ENCODE measurements at places on chromosomes 16 and 17.

DNA sequence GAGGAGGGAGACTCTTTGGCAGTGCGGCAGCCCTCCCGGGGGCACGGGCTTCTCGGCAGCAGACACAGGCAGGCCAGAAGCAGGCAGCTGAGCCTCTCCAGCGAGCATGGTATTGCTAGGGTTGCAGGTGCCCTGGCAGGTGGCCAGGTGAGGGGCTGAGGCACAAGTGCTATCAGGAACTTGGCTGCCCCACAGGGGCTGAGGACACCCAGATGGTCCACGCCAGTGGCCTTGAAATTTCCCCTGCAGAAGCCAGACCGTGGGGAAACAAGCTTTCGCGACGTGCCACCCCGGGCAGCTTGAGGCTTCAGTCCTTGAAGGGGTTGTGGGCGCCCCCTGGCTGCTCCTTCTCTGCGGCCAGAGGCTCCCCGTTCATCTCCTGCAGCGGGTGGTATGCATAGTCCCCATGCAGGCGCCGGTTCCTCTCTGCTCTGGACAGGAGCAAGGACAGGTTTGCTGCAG lies 8.5 kb downstream of the NAGPA start:
- no peak for DNase-seq

DNA sequence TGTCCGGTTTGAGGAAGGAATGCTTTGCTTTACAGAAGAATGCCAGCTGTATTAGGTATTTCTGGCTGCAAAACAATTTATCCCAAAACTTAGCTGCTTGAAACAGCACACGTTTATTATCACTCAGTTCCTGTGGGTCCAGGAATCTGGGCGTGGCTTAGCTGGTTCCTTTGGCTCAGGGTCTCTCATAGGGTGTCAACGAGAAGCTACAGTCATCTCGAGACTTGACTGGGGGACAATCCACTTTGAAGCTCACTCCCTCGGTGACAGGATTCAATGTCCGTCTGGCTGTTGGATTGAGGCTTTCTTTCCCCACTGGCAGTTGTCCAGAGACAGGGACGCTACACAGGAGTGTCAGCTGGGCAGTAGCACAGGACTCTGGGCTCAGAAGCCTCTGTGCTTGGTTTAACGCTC lies 9.6 kb upstream of the RHBDF2 start:
- DNase-seq, result no peak

DNA sequence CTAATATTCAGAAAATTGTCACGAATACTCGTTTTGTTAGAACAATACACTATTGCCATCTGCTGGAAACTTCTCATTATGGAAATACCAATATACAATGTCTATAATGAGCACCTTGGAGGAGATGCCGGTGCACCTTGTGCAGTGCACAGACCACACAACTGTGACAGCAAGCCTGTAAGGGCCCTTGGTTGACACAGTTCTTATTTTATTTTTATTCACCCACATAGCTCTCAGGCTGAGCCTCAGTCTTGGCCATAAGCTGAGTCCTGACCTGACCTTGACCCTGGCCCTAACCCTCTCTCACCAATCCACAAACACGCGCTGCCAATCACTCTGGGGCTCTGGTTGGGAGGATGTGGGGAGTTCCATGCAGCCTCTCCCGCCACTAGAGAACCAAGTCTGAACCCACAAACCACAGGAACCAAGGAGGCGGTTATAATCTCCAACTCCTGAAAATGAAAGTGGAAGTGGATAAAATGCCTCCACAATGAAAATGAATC lies 7.6 kb downstream of the AIPL1 start:
- DNase-seq, result no peak

GRCh38 chr16:27413956-27414355 lies 12.0 kb downstream of the IL21R start:
- DNase-seq, result no peak

DNA sequence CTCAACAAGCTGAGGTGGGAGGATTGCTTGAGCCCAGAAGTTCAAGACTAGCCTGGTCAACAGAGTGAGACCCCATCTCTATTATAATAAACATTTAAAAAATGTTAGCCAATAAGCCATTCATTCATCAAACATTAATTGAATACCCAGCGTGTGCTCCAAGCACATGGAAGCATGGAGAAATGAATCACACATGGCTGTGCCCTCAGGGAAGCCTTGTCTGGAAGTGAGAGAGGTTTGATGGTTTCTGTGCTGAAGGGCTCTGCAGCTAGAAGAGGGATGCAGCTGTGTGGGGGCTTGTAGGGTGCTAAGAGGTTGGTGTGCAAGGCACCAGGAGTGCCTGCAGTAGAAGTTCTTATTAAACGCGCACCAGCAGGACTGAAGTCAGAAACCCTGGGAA lies 11.2 kb downstream of the CYB5D2 start:
- no peak for DNase-seq

GRCh38 chr16:14350081-14350480 lies 279.0 kb downstream of the MRTFB start:
- no peak for DNase-seq

- no peak for DNase-seq
Observed at GRCh38 chr16:65598621-65599020, 476.8 kb upstream of the CDH11 start.

DNA sequence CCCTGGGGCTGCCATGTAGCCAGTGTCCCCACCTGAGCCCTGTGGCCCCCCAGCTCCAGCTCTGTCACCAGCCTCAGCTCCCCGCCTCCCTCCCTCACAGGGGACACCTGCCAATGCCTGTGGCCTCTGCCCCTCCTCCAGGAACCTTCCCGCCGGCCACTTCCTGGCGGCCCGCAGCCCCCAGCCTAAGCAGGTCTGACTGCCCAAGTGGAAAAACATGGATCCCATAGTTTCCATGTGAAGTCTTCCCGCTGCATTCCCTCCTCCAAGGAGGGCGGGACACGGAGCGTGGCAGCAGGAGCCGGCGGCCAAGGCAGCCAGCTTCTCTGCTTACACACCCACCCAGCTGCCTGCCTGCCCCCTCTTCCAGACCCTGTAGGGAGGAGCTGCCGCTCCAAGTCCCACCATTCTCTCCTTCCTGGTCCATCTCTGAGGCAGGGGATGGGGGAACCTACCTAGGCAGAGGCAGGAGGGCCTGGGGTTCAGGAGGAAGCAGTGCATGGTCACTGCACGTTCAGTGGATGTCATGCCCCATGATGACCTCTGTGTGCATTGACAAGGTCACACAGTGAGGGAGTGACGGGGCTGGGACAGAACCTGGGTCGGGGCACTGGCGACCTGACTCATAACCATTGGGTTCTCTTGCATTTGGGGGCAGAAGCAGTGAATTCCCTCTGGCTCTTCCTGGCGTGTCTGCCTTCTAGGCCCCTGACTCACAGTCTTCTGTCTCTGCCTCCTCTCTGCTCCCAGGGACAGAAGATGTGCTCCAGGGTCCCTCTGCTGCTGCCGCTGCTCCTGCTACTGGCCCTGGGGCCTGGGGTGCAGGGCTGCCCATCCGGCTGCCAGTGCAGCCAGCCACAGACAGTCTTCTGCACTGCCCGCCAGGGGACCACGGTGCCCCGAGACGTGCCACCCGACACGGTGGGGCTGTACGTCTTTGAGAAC lies 8.7 kb downstream of the VASN start:
- DNase-seq, result no peak

DNA sequence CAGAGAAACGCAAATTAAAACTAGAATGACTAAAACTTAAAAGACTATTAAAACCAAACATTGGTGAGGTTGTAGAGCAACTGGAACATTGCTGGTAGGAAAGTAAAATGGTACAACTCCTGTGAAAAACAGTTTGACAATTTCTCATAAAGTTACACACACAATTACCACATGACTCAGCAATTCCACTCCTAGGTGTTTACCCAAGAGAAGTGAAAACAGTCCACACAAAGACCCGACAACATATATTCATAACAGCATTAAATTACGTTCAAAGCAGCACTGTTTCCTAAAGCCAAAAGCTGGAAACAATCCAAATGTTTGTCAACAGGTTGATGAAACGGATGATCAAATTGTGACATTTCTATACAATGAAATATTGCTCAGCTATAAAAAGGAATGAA lies 26.5 kb upstream of the ALOX12 start:
- no peak for DNase-seq

- DNase-seq, result no peak
Observed at GRCh38 chr16:53803998-53804397, 100.0 kb downstream of the FTO start.

GRCh38 chr17:47895347-47895855 lies 635 bp upstream of the SP2 start:
- peak; percentile 10 for DNase-seq

GRCh38 chr17:7993972-7994589 lies 8.3 kb upstream of the GUCY2D start:
- DNase-seq, result no peak

DNA sequence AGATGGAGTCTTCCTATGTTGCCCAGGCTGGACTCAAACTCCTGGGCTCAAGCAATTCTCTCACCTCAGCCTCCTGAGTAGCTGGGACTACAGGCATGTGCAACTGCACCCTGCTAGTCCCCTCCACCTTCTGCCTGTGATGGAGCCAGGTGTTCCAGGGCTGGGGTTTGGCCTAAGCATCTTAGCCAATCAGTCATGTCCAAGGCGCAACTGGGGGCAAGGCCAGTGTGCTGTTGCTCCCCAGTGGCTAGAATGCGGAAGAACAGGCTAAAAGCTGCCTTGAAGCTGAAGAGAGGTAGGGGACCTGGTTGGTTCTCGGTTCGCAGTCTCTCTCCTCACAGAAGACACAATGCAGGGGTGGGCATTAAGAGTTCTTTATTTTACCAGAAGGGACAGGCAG lies 18.6 kb downstream of the FLOT2 start:
- DNase-seq, result no peak

Data from activated CD4-positive, alpha-beta T cell treated with anti-CD3 and anti-CD28 coated beads for 1 hour (primary cell).